WTC11 (cell line): ENCODE measurements at places on chromosomes 3 and 15. TPM values are rescaled to one million over a fixed set of nuclear protein-coding genes. Genes with fewer than 3 reads are reported as not detected.

- no peak for DNase-seq
- H3K27me3 ChIP-seq: no peaks in the 10 kb centered on the region
- H3K4me3 ChIP-seq: no peak overlapping the region
- no peak overlapping the region for H3K27ac ChIP-seq
- no peaks in the 10 kb centered on the region for H3K36me3 ChIP-seq
- peaks cover 14% of the 10 kb centered on the region for H3K4me1 ChIP-seq
Measured at GRCh38 chr15:48325400-48325799, 5.8 kb upstream of the DUT start.

DNA sequence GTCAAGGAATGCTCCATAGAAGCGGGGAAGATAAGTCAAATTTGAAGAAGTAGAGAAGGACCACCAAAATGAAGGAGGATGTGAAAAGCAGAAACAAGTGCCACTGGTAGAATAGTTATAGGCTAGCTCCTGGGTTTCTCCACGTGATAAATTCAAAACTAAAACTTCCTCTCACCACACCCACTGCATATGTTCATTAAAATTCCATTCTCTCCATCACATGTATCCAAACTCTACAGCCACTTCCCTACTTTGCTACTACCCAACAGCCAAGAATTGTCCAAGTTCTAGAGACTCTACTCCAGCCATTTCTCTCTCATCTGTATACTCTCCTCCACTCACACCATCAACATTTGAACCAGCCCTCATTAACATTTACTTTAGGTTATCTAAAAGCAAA, 60.5 kb downstream of the COL8A1 start:
- no peaks in the 10 kb centered on the region for H3K27me3 ChIP-seq
- no peak for DNase-seq
- no peaks in the 10 kb centered on the region for H3K36me3 ChIP-seq
- no peak overlapping the region for H3K27ac ChIP-seq
- H3K4me3 ChIP-seq: no peak overlapping the region

GRCh38 chr3:136141891-136142290, 54.2 kb downstream of the MSL2 start:
- H3K27me3 ChIP-seq: peaks cover 17% of the 10 kb centered on the region
- peaks cover 9% of the 10 kb centered on the region; the same call in 1 of the 2 replicates for H3K36me3 ChIP-seq
- H3K27ac ChIP-seq: no peak overlapping the region
- DNase-seq: no peak

ST3GAL6 gene
- total RNA-seq: 8.1 to 8.7 TPM (median 8.3 TPM) in 3 replicates

DUOX1 gene
- 1.3 to 2.1 TPM (median 1.3 TPM) in 3 replicates for total RNA-seq

TMEM158 gene
- total RNA-seq: 17.9 to 19.0 TPM (median 18.5 TPM) in 3 replicates

ZMYND10 gene
- 0.46 to 0.80 TPM (median 0.74 TPM) in 3 replicates for total RNA-seq

KCNMB2 gene
- total RNA-seq: not detected in 3 replicates
